ENCODE measurements at places on chromosomes 13 and 19.
A peak's percentile ranks its signal among the peaks of the same experiment; 100 is the strongest.

DNA sequence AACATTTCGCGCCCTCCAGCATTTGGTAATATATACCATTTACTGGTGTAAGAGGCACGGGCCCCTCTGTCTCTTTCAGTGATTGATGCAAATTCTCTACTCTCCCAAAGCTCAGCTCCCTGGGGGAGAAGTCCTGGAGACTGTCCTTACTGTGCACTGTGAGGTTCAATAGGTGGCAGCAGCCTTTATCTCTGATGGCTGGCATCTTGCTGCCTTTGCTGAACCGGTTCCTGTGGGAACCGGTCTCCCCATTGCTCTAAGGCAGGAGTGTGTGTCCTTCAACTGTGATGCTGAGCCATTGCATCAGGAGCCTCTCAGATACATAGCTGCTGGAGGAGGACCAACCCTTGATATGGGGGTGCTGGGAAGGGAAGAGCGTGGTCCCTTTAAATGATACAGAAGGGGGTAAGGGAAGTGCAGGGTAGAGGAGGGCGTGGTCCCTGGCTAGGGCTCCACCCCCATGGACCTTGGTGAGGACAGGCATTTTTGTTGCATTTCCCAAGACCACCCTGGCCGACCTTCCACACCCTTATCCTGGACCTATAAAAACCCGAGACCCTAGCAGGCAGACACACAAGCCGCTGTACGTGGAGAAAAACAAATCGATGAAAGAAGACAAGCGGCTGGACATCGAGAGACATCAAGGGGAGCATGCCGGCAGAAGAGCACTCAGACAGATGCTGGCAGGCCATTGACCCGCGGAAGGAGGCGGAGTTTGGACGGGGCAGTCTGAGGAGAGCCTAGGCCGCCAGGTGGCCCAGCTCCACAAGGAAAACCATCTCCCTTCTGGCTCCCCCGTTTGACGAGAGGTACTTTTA, 41.1 kb upstream of the GTF3A start:
- DNase-seq = no peak

DNA sequence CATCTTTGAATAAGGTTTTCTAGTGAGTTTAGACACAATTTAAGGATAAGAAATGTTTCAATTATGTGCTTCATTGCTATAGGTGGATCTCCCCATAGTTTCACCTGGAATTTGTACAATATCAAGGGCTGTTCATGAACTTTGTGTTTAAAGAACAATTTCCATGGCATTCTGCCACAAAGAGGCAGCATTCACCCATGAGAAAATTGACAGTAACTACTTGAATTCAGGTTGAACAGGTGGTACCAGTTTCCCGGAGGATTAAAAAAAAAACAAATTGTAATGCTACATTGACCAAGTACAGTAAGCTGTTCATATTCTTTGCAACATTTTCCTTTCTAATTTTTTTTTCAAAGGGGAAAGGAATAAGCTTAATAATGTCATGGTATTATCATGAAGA, 9.1 kb downstream of the SLITRK5 start:
- no peak for DNase-seq

GRCh38 chr13:68713394-68713793, 1394.2 kb upstream of the ATXN8OS start:
- no peak for DNase-seq

DNA sequence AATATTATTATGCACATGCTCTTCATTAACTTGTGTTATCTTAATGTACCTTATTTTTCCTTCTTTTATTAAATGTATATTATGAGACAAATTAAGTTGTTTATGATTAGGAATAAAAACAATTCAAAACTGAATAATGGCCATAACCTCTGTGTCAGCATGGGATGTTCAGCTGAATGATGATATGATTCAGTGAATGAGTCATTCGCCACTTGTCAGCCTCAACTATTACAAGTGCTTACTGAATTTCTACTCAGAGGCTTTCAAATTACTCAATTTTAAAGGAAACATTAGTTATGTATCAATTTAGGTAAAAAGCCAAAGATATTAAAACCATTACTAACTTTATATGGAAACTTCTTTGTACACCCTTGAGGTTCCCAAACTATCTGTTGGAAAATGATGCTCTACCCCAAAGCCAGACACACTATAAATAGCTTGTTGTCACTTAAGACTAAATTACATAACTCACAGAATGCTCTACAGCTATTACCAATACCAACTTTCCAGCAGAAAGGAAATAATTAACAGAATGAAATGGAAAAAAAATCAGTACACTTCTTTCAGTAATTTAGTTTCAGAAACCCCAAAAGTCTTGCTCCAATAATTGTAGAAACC, 14.4 kb downstream of the LIG4 start:
- DNase-seq = no peak

DNA sequence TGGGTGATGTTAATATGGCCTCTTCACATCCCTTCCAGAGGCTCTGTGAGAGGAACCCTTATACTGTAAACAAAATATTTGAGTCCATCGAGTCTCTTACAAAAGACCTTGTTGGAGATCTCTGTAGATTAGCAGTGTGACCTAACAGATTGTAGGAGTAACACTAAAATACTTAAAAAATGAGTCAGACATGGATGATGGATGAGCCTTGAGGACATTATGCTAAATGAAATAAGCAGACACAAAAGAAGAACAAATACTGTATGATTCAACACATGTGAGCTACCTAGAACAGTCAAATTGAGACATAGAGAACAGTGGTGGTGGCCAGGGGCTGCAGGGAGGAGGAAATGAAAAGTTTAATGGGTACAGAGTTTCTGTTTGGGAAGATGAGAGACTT, 152.2 kb upstream of the UBL3 start:
- no peak for DNase-seq

DNA sequence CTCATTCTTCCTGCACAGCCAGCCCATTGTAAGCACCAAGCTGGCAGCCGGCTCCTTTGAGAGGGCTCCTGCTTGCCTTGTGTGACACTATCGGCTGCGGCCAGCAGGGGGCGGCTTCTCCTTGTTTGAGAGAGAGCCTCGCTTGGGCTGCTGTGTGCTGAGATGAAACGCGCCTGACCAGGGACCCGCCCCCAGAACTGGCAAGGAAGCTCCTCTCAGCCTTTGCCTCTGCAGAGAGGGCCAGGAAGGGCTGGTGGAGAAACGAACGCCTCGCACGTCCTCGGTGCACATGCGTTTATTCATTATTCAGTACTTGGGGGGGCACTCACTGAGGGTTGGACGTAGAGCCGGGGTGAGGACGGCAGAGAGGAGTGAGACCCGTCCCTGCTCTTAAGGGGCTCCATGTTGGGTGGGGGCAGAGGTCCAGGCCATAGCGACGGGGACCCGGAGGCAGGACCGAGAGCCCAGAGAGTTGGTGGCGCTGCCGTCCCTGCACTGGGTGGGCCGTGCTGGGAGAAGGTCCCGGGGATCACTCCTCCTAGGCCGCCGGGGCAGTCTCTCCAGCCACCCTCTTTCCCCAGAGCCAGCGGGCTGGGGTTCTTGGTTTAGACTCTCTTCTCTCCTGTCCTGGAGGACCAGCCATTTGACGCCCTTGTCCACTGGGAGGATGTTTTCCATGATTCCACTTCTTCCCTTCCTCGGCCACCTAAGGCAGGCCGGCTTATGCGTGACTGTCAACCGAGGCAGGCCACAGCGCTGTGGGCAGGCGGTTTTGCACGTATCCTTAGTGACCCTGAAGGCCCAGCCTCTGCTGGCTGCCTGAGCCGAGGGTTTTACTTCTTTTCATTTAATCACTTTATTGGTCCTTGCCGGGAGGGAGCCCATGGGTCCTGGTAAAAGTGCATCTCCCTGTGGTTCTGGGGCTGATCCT, 174.5 kb downstream of the KATNAL1 start:
- peak; percentile 88 for DNase-seq

GRCh38 chr13:99572921-99573320, 71.6 kb downstream of the TM9SF2 start:
- no peak for DNase-seq

DNA sequence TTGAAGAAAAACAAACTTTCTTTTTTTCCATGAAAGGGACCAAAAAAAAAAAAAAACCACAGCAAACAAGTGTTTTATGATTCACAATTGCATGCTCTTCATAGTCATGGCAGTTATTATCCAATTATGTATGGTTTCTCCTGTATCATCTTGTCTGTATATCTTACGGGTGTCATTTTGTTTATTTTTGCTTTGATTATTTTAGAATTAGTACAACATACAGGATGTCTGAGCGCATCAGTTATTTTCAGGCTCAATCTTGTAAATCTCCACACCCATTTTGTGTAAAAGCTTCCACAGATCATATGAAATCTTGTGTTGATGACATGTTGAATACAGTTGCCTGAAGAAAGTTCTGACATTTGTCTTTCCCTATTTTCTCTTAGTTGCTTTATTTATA, 280.3 kb downstream of the KLF5 start:
- no peak for DNase-seq
